ENCODE measurements at places on chromosomes 16 and 17. TPM values are rescaled to one million over a fixed set of nuclear protein-coding genes. Genes with fewer than 3 reads are reported as not detected.

GRCh38 chr17:48621410-48622392, 4.5 kb downstream of the HOXB9 start:
- peak; percentile 40 for DNase-seq

GRCh38 chr17:14805348-14805747, 459.8 kb downstream of the PMP22 start:
- no peak for DNase-seq

- DNase-seq, result peak; percentile 56
These were observed 137.7 kb upstream of the CDH5 start for GRCh38 chr16:66228792-66229191.

Gene CAPNS2
- 0.85 TPM for total RNA-seq

- DNase-seq, result peak; percentile 66
These were observed 7.6 kb downstream of the CCDC102A start for GRCh38 chr16:57528499-57529390.

GRCh38 chr16:62100651-62101050, 64.4 kb upstream of the CDH8 start:
- no peak for DNase-seq

Gene CES1
- 11.9 TPM for total RNA-seq

Gene MYLK3
- total RNA-seq, result 0.31 TPM
